ENCODE measurements at places on chromosomes 2 and 18.

DNA sequence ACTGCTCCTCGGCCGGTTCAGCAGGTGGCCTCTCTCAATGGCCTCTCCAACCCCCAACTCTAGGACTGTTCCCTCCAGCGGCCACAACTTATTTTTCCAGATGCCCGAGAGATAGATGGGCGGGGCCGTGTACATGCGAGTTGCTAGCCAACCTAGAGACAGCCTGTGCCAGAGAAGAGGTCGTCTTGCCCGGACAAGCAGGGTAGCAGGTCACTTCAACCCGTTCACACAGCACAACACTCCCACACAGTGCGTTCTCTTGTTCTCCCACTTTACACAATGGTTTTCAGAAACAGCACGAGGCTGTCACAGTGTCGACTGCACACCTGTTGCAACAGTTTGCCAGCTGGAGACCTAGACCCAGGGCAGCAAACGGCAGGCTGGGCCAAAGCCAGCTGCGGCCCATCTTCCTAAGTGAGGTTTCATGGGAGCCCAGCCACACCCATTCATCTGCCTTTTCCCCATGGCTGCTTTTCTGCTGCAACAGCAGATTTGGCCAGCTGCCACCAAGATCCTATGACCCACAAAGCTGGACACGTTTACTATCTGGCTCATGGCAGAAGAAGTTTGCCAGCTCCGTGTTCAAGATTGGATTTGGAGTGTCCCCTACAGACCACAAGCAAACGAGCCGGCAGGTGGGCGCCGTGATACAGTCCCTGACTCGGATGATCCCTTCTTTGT, 7.3 kb upstream of the PRLH start:
- H3K4me3 ChIP-seq = no peak overlapping the region
- peaks cover 6% of the 10 kb centered on the region for H3K4me1 ChIP-seq

- H3K36me3 ChIP-seq = no peaks in the 10 kb centered on the region
- H3K27me3 ChIP-seq = no peaks in the 10 kb centered on the region
- H3K4me3 ChIP-seq = no peak overlapping the region
Observed at GRCh38 chr18:58407649-58408407, 221.1 kb downstream of the ALPK2 start.

DNA sequence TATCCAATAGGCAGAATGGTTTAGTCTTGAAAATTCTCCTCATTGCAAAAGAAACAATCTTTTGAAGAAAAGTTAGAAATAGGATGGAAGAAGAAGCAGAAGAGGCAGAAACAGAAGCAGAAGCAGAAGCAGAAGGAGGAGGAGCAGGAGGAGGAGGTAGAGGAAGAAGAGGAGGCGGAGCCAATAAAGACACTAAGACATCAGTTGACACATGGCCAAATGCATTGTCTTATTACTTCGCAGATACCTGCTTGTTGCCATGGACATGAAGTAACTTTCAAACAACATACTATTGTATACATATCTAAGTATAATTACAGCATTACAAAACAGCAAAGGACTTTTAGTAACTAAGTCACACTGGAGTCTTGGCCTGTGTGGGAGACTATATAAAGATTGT, 606.3 kb downstream of the METTL4 start:
- DNase-seq = no peak
- no peaks in the 10 kb centered on the region for H3K36me3 ChIP-seq
- no peaks in the 10 kb centered on the region for H3K27me3 ChIP-seq
- no peak overlapping the region for H3K27ac ChIP-seq

DNA sequence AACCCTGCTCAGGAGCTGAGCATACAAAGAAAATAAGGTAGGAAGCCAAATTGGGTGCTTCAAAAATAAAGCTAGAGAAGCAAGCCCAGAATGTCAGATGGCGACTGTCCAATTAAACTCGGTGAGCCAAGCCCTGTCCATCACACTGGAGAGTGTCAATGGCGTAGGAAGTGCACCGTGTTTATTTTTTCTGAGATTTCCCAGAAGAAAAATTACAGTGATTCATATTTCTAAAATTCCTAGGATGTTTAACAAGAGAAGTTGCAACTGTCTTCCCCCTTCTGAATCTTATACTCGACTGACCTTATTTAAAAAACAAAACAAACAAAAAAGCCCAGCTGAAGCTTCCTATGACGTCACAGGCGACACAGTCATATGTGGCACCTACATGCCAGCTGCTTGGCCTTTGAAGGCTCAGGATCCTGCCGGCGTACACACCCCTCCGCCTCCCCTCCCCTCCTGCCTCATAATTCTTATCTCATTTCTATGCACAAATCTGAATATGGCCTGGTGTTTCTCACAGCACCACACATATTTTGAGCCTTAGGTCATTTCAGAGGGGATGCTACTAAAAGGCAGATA, 60.8 kb downstream of the MBP start:
- DNase-seq = no peak
- H3K36me3 ChIP-seq = no peaks in the 10 kb centered on the region
- no peaks in the 10 kb centered on the region for H3K27me3 ChIP-seq
- no peak overlapping the region for H3K4me3 ChIP-seq
- H3K4me1 ChIP-seq = peaks cover 54% of the 10 kb centered on the region

GRCh38 chr2:109615637-109616144, 1.5 kb downstream of the SOWAHC start:
- peaks cover 13% of the 10 kb centered on the region for H3K4me1 ChIP-seq
- peak overlapping the region; percentile 76 for H3K4me3 ChIP-seq
- peaks cover 19% of the 10 kb centered on the region for H3K36me3 ChIP-seq
- H3K27me3 ChIP-seq = no peaks in the 10 kb centered on the region
- no peak for DNase-seq

- H3K4me3 ChIP-seq = no peak overlapping the region
- no peaks in the 10 kb centered on the region for H3K27me3 ChIP-seq
- no peaks in the 10 kb centered on the region for H3K36me3 ChIP-seq
- no peak overlapping the region for H3K27ac ChIP-seq
- peaks cover 8% of the 10 kb centered on the region for H3K4me1 ChIP-seq
- DNase-seq = no peak
Observed at GRCh38 chr2:12051831-12052230, 305.4 kb downstream of the LPIN1 start.

- no peaks in the 10 kb centered on the region for H3K36me3 ChIP-seq
- H3K27me3 ChIP-seq = no peaks in the 10 kb centered on the region
- H3K4me1 ChIP-seq = no peaks in the 10 kb centered on the region
- no peak overlapping the region for H3K4me3 ChIP-seq
Observed at GRCh38 chr2:59885541-59885940, 667.9 kb downstream of the BCL11A start.

GRCh38 chr2:201111096-201111495, 4.9 kb upstream of the CFLAR start:
- DNase-seq = no peak
- no peaks in the 10 kb centered on the region for H3K36me3 ChIP-seq
- no peaks in the 10 kb centered on the region for H3K4me1 ChIP-seq
- no peaks in the 10 kb centered on the region for H3K27me3 ChIP-seq
- H3K4me3 ChIP-seq = no peak overlapping the region

DNA sequence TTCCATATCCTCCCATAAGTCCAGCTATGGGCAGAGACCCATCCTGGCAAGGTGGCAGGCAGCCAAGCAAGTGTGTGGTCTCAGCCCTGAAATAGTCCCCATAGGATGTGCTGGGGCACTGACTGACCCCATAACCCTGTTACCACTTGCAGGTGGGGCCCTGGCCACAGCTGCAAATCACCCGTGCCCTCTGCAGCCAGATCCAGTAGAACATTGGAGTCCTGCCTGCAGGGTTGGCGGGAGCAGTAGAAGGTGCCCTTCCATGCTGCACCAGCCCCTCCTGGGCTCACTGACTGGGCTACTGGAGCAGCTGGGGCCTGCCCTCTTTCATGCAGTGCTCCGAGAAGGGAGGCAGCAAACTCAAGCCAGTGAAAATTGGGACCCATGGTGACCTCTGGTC, 112.6 kb upstream of the MCFD2 start:
- DNase-seq = no peak
- H3K4me3 ChIP-seq = no peak overlapping the region
- H3K4me1 ChIP-seq = peaks cover 15% of the 10 kb centered on the region
- H3K27me3 ChIP-seq = no peaks in the 10 kb centered on the region

GRCh38 chr2:218979846-218980734, 4.9 kb downstream of the FEV start:
- no peak overlapping the region for H3K27ac ChIP-seq
- DNase-seq = peak; percentile 71
- no peaks in the 10 kb centered on the region for H3K4me1 ChIP-seq
- H3K36me3 ChIP-seq = no peaks in the 10 kb centered on the region
- peak overlapping the region; percentile 11 for H3K4me3 ChIP-seq

- DNase-seq = peak; percentile 98
- peaks cover 23% of the 10 kb centered on the region for H3K4me1 ChIP-seq
- H3K27ac ChIP-seq = peak overlapping the region; percentile 76
- H3K36me3 ChIP-seq = no peaks in the 10 kb centered on the region
- H3K27me3 ChIP-seq = no peaks in the 10 kb centered on the region
- no peak overlapping the region for H3K4me3 ChIP-seq
Observed at GRCh38 chr18:11500153-11501122, 109.0 kb upstream of the SLC35G4 start.

DNA sequence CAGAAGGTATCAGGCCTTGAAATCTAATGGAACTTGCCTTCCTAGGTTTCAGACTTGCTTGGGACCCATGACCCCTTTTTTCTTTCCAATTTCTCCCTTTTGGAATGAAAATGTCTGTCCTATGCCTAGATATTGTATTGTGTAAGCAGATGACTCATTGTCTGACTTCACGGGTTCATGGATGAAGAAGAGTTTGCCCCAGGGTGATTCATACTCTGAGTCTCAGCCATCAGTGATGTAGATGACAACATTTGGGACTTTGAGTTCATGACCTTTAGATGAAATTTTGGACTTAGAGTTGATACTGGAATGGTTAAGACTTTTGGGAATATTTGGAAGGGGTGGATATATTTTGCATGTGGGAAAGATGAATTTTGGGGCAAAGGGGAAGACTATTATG, 11.2 kb upstream of the SCYGR5 start:
- H3K27me3 ChIP-seq = no peaks in the 10 kb centered on the region
- no peak for DNase-seq
- no peaks in the 10 kb centered on the region for H3K36me3 ChIP-seq
- H3K4me3 ChIP-seq = no peak overlapping the region
- H3K4me1 ChIP-seq = peaks cover 27% of the 10 kb centered on the region

- H3K36me3 ChIP-seq = no peaks in the 10 kb centered on the region
- H3K4me3 ChIP-seq = no peak overlapping the region
Observed at GRCh38 chr2:48118895-48119294, 212.6 kb upstream of the FBXO11 start.

GRCh38 chr2:215967590-215968378, 45.6 kb downstream of the MREG start:
- 0 out of 2 replicates have a peak, but pooled peaks cover 3% of the 10 kb centered on the region for H3K36me3 ChIP-seq
- no peak for DNase-seq
- no peaks in the 10 kb centered on the region for H3K27me3 ChIP-seq
- H3K27ac ChIP-seq = peak overlapping the region; percentile 9

- no peaks in the 10 kb centered on the region for H3K27me3 ChIP-seq
- no peak overlapping the region for H3K27ac ChIP-seq
- no peak overlapping the region for H3K4me3 ChIP-seq
- DNase-seq = no peak
- no peaks in the 10 kb centered on the region for H3K36me3 ChIP-seq
Observed at GRCh38 chr2:174992886-174993285, 12.3 kb downstream of the CHN1 start.

- no peak for DNase-seq
- no peak overlapping the region for H3K27ac ChIP-seq
- H3K4me3 ChIP-seq = no peak overlapping the region
- no peaks in the 10 kb centered on the region for H3K4me1 ChIP-seq
- H3K27me3 ChIP-seq = no peaks in the 10 kb centered on the region
- no peaks in the 10 kb centered on the region for H3K36me3 ChIP-seq
Observed at GRCh38 chr2:235866373-235866772, 301.8 kb downstream of the GBX2 start.

GRCh38 chr2:8538531-8538930, 143.3 kb upstream of the ID2 start:
- no peak overlapping the region for H3K4me3 ChIP-seq
- no peaks in the 10 kb centered on the region for H3K27me3 ChIP-seq
- no peak overlapping the region for H3K27ac ChIP-seq
- no peaks in the 10 kb centered on the region for H3K36me3 ChIP-seq

DNA sequence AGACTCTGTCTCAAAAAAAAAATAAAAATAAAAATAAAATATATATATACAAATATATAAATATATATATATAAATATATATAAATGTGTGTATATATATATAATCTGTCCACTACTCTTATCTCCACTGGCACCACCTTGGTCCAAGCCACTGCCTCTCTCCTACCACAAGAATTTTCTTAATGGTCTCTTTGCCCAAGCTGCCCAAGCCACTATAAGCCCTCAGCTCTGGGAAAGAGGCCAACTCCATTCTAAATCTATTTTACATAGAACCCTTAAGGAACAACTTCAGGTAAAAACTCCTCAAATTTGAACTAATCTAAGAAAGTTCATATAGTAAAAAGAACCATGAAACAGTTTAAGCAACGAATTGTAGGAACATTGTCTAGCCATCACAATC, 45.6 kb upstream of the GREB1L start:
- H3K4me1 ChIP-seq = no peaks in the 10 kb centered on the region
- no peak overlapping the region for H3K27ac ChIP-seq
- H3K4me3 ChIP-seq = no peak overlapping the region
- no peaks in the 10 kb centered on the region for H3K36me3 ChIP-seq

- peak overlapping the region; percentile 52 for H3K27ac ChIP-seq
- no peaks in the 10 kb centered on the region for H3K36me3 ChIP-seq
- H3K27me3 ChIP-seq = no peaks in the 10 kb centered on the region
- peaks cover 34% of the 10 kb centered on the region for H3K4me1 ChIP-seq
- no peak overlapping the region for H3K4me3 ChIP-seq
- DNase-seq = no peak
Observed at GRCh38 chr2:64404743-64405142, 49.2 kb upstream of the LGALSL start.

- H3K4me3 ChIP-seq = no peak overlapping the region
- H3K4me1 ChIP-seq = no peaks in the 10 kb centered on the region
- no peak overlapping the region for H3K27ac ChIP-seq
Observed at GRCh38 chr2:128768041-128768440, 449.4 kb upstream of the HS6ST1 start.

DNA sequence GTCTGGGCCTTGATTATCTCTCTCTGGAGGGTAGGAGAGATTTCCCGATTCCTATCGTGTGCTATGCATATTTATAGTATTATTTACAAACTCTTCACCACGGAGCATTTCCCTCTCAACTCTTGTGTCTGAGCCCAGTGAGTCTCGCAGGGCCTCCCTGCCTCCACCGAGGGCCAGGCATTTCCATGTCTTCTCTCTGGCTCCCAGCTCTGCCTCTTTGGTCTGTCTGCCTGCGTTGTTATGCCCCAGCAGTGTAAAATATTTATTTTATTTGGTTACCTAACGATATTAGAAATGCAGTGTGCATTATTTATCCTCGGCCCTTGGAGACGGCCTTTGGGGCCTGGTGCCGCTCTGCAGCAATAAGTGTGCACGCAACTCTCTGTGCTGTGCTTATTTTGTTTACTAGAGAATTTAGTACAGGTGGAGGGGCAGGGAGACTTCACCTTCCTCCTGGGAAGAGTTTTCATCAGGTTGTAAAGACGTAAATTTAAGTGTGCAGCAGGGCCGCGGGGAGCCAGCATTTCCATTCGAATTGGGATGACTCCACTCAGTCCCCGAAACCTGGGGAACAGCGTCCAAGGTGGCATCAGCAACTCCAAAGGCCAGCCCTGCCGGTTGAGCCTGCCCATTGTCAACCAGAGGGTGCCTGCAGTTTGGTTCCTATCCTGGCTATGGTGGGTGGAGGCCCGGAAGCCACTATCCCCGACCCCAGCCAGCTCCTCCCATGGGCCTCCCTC, 100.2 kb downstream of the PTGR3 start:
- no peak overlapping the region for H3K4me3 ChIP-seq
- no peaks in the 10 kb centered on the region for H3K36me3 ChIP-seq
- no peak for DNase-seq
- no peaks in the 10 kb centered on the region for H3K4me1 ChIP-seq

Measured in RWPE2 (cell line).